Mesendoderm (in vitro differentiated cells): ENCODE measurements at places on chromosomes 7 and 10.
A peak's percentile ranks its signal among the peaks of the same experiment; 100 is the strongest.

DNA sequence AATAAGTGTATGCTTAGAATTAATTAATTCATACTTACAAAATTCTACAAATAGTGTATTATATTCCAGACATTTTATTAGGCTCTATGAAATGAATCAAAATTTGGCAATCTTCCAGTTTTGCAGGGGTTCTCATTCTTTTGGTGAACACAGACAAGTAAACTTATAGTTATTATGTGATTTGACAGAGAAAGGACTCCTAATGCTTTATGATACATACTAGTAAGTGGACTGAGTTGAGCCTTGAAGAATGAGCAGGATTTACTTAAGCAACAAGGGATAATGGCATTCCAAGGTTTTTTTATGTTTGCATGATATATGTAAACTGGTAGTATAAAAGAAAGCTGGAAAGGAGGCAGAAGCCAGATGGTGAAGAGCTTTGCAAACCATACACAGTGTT lies 145.7 kb upstream of the FERD3L start:
- DNase-seq, result no peak

GRCh38 chr7:4682621-4683042 lies 537 bp downstream of the FOXK1 start:
- peak; percentile 63 for DNase-seq

DNA sequence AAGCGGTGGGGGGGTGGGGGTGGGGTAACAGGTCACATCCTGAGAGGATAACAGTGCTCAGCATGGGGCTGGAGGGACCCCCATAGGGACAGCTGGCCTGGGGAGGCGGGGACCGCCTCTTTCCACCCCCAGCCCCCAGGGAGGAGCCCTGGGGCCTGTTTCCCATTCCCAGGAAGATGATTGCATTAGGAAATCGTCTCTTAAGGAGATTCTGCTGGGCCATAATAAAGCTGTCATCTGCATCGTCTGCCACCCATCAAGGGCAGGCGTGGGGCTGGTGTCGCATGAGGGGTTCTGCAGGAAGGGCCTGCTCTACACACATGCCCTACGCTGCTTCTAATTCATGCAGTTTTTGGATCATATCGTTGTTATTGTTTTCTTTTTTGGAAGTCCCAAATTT lies 17.2 kb downstream of the RET start:
- DNase-seq, result no peak

- DNase-seq, result no peak
Observed at GRCh38 chr10:1947464-1948003, 210.2 kb upstream of the ADARB2 start.

GRCh38 chr7:26305090-26305868 lies 13.6 kb downstream of the SNX10 start:
- DNase-seq, result no peak

DNA sequence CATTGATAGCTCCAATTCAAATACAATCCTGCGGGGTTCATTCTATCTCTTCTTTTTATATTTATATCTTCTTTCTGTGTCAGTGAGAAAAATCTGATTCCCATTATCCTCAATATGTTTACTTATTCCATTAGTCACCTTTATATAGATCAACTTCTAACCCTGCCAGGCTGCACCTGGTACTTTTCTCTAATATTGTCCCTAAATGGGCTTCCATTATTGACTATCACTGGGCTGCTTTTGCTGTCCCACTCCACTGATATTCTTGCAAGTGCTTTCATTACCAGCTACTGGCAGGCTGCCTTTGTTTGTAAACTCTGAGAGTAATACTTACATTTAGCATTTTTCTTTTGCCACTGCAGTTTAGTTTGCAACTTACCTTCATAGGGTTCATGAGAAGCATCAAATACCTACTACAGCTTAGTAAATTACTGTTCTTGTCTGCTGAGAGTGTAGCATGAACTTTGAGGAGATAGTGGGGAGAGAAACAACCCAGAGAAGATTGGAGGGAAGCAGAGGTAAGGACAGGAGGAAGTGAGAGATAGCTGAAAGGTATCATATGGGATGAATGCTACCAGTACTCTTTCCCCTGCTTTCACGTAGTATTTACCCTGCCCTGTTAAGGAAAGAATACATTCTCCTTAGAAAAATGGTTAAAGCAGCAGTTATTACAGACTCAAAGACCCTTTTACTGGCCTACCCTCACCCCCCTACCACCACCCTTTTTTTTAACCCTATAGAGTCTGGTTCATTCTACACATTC lies 119.1 kb downstream of the PHTF2 start:
- DNase-seq, result no peak

GRCh38 chr7:127484954-127485353 lies 92.4 kb upstream of the ZNF800 start:
- no peak for DNase-seq

GRCh38 chr10:68606918-68607317 lies 46.8 kb downstream of the TET1 start:
- no peak for DNase-seq

GRCh38 chr7:136878878-136879277 lies 10.4 kb downstream of the CHRM2 start:
- peak; percentile 15 for DNase-seq

GRCh38 chr7:135771961-135772638 lies 23.5 kb upstream of the FAM180A start:
- DNase-seq, result peak; percentile 46

GRCh38 chr10:44419790-44420549 lies 35.1 kb upstream of the CXCL12 start:
- no peak for DNase-seq

DNA sequence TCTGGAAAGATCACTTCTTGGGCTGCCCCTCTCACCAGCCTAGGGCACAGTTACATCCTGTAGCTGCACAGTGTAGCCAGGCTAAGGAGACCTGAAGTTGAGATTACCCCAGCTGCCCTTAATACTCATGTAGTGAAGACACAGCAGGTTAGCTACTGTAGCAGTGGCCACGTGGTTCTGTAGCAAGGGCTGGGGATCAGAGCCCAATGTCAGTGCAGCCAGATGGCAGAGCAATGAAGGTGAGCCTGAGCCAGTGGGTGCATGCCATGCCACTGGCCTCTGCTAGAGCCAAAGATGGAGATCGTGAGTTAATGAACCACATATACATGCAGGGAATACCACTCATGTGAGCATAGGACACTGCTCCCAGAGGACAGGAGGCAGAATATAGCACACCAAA lies 15.5 kb downstream of the AMPH start:
- no peak for DNase-seq

- no peak for DNase-seq
Observed at GRCh38 chr7:100890653-100891567, 1.4 kb upstream of the UFSP1 start.

- DNase-seq, result no peak
Observed at GRCh38 chr7:70670288-70670687, 461.7 kb upstream of the GALNT17 start.

DNA sequence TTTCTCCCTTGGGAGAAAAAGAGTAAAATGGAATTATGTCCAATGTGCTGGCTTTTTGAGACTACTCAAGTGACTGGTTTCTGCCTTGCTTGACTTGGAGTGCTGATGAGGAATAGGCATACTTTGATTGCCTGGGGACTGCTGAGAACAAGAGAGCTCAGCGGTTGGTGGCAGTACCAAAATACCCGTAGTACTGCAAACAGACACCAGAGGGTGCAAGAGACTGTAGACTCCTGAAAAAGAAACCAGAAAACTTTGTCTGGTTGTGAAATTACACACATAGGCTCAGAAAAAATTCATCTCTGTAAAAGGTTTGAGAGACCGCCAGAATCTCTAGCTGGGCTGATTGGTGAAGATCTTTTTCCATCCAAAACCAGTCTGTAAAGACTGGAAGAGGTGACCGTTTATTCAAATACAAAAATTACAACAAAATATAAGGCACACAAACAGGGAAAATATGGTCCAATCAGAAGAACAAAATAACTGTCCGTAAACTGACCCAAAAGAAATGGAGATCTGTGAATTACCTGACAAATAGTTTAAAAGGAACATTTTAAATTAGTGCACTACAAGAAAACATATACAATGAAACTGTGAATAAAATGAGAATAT lies 18.5 kb downstream of the BICC1 start:
- DNase-seq, result peak; percentile 73

DNA sequence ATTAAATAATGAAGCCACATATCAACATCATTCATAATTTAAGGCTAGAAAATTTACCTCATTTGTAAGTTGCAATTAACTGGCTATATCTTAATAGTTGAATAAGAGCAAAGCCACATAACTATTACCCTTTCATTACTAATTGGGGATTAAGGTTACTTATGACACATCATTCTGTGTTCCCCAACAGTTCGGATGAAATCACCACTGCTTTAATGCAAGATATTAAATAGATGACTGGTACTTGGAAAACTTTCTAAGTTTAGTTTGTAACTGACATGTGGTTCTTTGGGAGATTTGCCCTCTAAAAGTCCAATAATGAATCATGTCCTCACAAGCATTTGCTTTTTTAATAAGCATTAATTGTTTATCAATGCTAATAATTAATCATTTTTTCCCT lies 109.1 kb downstream of the MTERF1 start:
- DNase-seq, result no peak

DNA sequence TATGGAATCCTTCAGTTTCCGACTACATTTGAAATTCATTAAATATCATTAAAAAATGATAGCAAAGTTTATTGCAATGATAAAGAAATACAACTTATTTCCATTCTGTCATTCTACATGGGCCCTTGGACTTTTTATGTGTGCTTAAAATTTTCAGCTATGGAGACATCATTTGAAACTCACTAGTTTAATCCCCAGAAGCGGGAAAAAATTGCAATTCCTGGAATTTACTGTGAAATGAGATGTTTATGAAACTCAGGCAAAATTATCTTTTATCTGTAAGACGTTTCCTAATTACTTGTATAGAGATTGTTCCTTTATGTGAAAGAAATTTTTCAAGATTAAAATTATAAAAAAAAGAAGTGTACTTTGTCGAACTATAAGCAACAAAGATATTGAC lies 213.4 kb downstream of the PARD3 start:
- DNase-seq, result no peak

GRCh38 chr10:103199488-103199887 lies 6.4 kb upstream of the NT5C2 start:
- DNase-seq, result no peak

DNA sequence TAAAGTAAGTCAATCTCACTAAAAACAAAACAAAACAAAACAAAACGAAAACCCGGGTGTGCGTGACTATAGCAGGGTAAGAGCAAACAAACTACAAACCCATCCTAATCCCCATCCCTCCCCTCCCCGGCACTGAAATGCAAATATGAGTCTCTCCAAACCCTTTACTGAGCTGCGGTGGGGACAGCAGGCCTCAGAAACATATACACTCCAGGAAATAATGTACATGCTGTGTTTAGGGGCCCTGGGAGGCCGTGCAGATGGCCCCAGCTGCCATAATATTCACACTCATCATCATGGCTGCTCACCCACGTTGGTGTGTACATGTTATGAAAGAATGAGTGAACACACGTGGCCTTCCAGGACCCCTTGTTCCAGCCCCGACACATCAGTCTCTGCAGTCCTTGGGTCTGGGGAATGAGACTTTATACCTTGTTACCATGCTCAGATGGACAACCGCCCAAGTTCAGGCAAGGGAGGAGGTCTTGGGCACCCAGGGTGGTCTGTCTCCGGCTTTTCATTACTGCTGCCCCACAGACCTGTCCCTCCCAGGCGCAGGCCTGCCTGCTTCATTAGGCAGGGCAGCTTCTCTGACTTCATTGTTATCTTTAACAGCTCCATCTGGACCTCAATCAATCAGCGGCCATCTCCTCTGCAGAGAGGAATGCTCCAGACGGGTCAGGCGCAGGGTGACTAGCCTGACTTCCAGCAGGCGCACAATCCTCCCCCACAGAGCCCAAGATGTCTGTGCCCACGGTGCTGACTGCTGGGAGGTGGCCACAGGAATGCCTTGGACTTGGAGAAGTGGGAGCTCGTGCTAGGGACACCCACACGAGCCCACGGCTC lies 20.6 kb downstream of the HSPA12A start:
- no peak for DNase-seq

- no peak for DNase-seq
Observed at GRCh38 chr7:47492716-47493325, 89.1 kb downstream of the TNS3 start.

- DNase-seq, result no peak
Observed at GRCh38 chr10:102243309-102243708, 2.0 kb upstream of the PITX3 start.

DNA sequence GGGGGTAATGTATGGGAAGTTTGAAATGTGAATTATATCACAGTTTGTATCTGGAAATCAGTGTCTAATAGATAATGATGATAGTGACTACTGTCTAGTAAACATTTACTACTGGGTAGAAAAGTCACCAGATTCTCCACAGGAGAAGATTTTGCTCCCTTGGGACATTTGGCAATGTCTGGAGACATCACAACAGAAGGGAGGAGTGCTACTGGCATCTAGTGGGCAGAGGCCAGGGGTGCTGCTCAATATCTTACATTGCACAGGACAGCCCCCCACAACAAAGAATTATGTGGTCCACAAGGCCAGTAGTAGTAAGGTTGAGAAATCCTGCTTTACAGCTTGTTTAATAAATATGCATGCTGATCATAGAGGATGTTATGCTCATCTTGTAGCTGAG lies 92.3 kb upstream of the PRPS1L1 start:
- peak; percentile 56 for DNase-seq

DNA sequence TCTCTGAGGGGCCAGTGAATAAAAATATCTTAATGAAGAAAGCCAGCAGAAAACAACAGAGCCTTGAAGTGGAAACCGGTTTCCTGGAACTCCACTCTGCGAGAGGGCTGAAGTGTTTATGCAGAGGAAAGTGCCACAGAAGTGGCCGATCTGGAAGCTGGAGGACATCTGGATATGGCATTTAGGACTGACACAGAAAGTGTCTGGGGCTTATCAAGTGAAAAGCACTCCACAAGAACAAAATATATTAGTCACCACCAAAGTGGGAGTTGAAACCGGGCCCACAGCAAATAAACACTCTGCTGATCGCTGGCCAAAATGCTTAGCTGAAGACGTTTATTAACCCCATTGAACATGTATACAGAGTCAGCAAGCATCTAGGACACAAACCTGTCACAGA lies 7.8 kb downstream of the NOD1 start:
- DNase-seq, result no peak

GRCh38 chr7:41584746-41585145 lies 118.1 kb downstream of the INHBA start:
- DNase-seq, result no peak

- no peak for DNase-seq
Observed at GRCh38 chr10:4372601-4373000, 453.4 kb upstream of the AKR1E2 start.

GRCh38 chr10:21733710-21734109 lies 199.7 kb downstream of the MLLT10 start:
- no peak for DNase-seq

- no peak for DNase-seq
Observed at GRCh38 chr7:36185756-36186155, 32.7 kb downstream of the EEPD1 start.

GRCh38 chr7:99666013-99666395 lies 13.8 kb downstream of the CYP3A5 start:
- no peak for DNase-seq
